ENCODE measurements at places on chromosomes 12 and 14.

- DNase-seq: no peak
Observed at GRCh38 chr14:94795372-94795771, 25.5 kb upstream of the GSC start.

DNA sequence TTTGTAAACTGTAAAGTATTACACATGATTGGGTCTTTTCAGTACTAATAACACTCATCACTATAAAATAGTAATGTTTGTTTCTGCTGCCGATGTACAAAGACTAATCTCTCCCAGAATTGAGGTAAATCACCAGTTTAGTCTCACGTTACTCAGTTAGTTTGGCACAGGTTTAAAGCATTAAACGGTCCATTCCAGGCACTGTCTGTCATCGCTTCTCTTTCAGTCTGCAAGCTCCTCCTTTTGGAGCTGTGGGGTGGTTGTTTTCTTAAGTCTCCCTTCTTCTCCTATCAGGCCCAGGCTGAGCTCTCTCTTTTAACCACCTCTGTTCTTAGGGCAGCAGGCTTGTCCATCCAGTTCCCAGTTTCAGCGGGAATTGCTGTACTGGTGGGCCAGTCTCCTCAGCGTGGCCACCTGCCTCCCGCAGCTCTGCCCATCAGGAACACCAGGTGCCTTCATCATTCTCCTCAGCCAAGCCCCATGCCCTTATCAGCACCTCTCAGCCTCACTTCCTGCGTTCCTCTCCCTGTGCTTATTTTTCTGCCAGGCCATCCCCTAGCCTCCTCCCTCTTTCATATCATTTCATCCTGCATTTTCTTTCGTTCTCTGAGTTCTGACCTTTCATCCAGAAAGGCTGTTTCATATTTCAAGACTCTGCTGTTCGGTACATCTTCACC is 149.0 kb downstream of the TGFB3 start:
- DNase-seq: no peak

GRCh38 chr14:22489957-22490950 is 98.8 kb downstream of the DAD1 start:
- no peak for DNase-seq

DNA sequence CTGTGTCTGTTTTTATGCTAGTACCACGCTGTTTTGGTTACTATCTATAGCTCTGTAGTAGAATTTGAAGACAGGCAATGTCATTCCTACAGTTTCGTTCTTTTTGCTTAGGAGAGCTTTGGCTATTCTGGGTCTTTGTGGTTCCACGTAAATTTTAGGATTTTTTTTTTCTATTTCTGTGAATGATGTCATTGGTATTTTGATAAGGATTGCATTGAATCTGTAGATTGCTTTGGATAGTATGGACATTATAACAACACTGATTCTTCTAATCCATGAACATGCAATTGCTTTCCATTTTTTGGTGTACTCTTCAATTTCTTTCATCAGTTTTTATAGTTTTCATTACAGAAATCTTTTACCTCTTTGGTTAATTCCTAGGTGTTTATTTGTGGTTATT is 345.2 kb downstream of the TMEM121 start:
- DNase-seq: no peak
